ENCODE measurements at places on chromosomes 6 and 20.
A peak's percentile ranks its signal among the peaks of the same experiment; 100 is the strongest.

DNA sequence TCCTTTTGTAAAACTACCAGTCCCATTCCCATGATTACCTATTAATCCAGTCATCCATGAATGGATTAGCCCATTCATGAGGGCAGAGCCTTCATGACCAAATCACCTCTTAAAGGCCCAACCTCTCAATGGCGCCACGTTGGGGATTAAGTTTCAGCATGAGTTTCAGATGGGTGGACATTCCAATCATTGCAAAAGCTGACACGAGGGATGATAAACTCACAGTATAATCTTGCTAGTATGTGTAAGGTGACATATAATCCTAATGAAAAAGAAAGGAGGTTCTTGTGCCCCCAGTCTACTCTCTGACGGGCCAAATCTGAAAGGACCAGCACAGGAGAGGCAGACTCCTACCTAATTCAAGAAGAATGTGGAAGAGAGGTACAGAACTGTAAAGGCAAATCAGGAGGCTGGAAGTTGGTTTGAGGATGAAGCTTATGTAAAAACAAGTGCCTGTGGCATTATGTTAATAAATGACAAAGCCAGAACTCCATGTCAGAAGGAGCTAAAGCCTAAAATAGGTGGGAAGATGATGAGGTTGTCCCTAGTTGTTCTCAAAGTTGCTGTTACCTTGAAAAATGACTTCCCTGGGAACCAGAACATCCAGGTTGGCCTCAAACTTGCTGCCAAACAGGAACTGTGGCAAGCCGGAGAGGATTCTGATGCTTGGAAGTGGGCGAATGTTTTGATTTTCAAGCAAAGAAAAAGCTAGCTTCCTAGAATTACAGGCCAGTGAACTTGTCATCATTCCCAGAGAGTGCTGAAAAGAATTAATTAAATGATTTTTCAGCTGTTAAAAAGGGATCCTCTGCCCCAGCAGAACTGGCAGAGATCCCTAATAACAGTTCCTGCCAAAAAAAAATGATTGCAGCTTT lies 106.5 kb upstream of the TIAM2 start:
- no peak for DNase-seq

- DNase-seq = no peak
Observed at GRCh38 chr6:81002126-81002525, 750.4 kb downstream of the TENT5A start.

GRCh38 chr6:28858963-28859362 lies 64.8 kb downstream of the TRIM27 start:
- DNase-seq = no peak

GRCh38 chr6:135086414-135086764 lies 31.8 kb upstream of the HBS1L start:
- DNase-seq = no peak

- peak; percentile 16 for DNase-seq
Observed at GRCh38 chr6:113690281-113691259, 166.6 kb upstream of the MARCKS start.

DNA sequence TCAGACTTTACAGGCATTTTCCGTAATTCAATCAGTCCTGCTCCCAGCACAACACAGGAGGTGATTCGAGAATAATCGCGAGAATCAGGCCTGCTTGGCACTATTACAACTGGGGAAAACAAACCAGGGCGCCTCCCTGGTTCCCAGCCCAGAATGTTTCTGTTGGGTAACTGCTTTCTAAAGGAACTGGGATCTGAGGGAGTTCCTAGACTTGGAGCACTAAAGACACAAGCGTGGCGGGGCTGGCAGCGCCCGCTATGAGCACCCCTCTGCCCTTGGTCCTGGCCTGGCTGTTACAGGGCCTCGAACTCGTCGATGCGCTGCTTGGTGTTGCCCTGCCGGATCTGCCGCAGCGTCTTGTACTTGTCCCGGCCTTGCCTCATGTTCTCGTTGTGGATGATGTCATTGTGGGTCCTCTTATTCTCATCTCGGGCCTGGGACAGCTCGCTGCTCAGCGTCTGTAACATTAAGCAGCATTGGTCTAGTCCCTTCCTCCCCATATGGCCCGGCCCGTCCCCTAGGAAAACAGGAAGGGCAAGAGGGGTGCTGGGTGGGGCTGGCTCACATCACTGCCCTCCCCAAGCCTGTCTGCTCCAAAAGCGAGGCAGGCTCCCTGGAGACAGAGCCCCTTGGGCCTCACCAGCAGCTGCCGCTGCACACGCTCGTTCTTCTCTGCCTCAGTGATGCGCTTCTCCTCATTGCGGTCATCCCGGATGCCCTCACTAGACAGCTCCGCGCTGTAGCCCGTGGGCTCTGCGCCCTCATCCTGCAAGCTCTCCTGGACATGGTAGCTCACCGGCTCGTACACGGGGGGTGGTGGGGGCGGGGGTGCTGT lies 52.3 kb downstream of the EZR start:
- DNase-seq = no peak

- DNase-seq = no peak
Observed at GRCh38 chr20:44598423-44599305, 16.3 kb downstream of the PKIG start.

DNA sequence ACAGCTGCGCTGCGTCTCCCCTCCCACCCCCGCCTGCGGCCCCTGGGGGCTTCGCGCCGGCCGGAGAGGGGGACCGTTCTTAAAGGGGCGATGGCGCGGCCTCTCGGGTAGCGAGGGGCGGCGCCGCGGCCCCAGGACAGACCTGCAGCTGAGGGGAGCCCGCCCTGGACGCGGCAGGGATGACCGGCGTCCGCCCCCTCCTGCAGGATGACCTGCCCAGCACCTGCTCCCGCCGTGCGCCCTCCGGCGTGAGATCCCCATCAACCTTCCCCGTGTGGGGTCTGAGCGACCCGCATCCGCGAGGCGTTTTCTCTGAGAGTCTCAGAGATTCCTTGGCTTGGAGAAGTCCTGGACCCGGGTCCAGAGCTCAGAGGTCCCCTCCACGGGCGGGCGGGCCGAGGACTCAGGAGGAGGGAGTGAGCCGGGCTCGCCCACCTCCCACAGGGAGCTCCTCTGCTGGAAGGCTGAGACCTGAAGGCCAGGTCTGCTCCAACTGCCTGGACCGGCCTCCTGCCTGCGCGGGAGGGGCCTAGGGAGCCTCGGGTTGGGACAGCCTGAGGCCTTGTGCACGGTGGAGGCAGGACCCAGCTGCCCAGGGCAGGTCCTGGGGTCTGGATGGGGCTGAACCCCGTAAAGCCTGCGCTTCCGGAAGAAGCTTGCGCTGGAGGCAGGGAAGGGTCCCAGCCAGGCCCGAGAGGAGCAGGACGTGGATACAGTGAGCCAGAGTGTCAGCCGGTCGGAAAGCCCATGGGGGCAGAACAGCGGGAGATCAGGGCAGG lies 532 bp upstream of the NKAIN4 start:
- no peak for DNase-seq

DNA sequence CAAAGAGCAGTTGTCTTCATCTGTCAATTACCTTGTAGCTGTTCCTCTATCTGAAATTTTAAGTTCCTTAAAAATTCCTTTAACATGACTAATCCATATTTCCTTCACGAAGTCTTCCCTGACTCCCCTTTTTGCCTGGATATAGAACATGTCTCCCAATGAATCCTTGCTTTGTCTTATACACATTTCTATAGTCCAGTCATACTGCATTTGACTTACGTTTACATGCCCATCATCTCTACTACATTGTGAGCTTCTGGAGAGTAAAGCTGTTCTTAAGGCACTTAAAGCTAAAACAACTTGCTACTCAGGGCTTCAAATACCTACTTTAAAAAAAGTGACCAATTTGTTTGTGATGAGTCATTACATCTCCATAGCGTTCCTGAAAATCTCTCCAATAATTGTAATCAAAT lies 4.9 kb downstream of the REV3L start:
- no peak for DNase-seq

DNA sequence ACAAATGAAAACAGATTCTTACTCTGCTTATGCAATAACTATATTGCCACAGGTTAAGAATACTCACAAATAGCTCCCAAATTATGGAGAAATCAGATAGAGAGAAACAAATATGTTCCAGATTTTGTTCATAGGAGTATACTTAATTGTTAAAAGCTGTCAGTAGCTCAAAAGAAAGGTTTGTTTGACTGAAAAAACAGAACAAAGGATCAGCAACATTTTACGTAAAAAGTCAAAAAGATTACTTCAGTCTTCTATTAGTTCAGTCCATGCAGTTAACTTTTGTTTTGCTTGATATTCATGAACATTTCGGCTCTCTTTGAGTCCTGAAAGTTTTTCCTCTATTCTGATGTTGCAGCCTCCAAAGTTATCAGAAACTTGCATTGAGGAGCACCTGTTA lies 13.4 kb upstream of the NANP start:
- no peak for DNase-seq

GRCh38 chr20:33658510-33658909 lies 3.6 kb upstream of the C20orf144 start:
- no peak for DNase-seq

GRCh38 chr6:105851113-105851580 lies 235.0 kb upstream of the PRDM1 start:
- DNase-seq = no peak

DNA sequence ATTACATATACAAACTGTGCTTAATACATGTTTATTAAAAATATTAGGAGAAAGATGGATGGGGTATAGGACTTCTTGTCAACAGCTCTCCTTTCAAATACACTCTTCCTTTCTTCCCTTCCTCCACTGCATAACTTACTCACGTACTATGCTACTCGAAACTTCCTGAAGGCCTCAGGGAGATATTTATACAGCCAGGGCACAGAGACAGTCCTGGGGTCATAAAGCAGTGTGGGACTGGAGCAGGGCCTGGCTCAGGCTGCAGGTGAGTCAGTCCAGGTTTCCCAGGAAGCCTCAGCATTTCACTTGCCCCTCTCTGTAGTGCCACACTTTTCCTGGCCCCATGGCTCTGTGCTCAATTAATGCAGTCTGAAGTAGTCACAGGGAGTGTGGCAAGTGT lies 157.0 kb downstream of the UBE3D start:
- DNase-seq = no peak

GRCh38 chr6:36695414-36695813 lies 2.2 kb upstream of the RAB44 start:
- no peak for DNase-seq

- no peak for DNase-seq
Observed at GRCh38 chr6:22526736-22527135, 42.6 kb upstream of the HDGFL1 start.

GRCh38 chr6:110446405-110446804 lies 30.0 kb downstream of the SLC22A16 start:
- DNase-seq = no peak

DNA sequence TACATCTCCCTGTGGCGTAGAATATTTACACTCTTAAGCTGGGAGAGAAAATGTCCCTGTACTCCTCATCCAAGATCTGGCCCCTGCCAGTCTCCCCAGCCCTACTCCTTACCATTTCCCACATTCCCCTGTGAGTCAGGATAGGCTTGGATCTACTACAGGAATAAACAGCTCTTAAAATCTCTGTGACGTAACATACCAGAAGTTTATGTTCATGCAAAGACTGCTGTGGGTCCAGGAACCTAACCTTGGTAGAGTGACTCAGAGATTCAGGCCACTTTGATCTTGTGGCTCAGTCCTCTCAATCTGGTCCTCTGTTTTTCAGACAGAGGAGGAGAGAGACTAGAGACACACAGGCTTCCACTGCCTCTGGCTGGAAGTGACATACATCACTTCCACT lies 38.5 kb upstream of the GPR6 start:
- no peak for DNase-seq

- no peak for DNase-seq
Observed at GRCh38 chr6:157392927-157393668, 12.1 kb downstream of the ZDHHC14 start.

DNA sequence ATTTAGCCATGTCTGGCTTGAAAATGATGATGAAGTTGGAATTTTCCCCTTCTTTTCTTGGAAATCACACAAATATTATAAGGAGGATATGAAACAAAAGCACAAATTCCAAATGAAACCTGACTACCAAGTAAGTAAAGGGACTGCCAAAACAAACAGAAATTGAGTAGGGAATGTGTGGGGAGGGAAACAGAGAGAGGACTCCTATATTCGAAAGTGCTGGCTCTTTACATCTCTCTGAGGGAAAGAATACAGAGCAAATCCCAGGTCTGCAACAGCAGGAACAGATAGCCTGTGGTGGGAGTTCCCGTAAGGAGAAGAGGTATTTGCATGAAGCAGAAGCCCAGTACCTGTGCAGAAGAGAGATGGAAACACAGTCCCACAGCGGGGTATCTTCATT lies 583.7 kb downstream of the EPM2A start:
- DNase-seq = no peak

DNA sequence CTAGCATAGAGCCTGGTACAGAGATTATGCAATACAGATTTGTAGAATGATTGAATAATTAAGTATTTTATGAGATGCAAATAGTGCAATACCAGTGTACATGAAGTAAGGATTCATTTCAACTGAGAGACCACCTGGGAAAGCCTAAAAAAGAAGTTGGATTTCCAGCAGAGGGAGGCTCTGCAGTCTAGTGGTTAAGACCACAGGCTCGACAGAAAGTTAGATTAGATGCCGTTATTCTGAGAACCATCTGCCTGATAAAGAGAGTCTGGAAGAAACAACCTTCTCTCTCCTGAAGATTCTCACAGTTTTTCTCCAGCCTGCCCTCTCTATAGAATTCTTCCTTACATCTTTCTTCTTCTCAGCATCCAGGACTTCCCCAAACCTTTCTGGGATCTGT lies 13.6 kb upstream of the TNFRSF21 start:
- DNase-seq = no peak

- DNase-seq = peak; percentile 57
Observed at GRCh38 chr6:109187399-109188114, 92.2 kb downstream of the CEP57L1 start.

DNA sequence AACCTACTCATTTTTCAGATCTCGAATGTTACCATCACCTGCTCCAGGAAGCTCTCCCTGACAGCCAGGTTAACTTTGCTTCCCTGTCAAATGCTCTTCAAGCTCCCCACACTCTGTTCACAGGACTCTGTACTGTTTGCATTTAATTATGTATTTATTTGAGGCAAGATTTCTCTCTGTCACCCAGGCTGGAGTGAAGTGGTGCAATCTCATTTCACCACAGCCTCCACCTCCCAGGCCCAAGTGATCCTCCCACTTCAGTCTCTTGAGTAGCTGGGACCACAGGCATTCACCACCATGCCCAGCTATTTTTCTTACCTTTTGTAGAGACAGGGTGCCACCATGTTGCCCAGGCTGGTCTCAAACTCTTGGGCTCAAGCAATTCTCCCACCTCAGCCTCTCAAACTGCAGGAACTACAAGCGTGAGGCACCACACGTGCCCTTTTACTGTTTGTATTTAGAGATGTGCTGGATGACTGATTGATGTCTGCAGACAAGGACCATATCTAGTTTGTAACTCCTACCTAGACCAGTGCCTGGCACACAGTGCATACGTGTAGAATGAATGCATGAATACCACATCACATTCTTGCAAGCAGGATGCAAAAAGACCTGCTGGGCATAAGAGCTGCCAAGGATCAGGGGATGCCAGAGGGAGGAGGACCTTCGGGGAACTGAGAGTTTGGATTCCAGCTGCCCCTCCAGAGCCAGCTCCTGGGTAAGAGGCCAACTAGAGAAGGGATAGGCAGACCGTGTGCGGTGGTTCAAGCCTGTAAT lies 15.6 kb upstream of the CBFA2T2 start:
- no peak for DNase-seq

GRCh38 chr6:160124605-160125004 lies 3.0 kb downstream of the SLC22A1 start:
- no peak for DNase-seq

Measured in NCI-H1105 treated with DMSO at 0.1 percent for 48 hours (cell line).